Stimulated activated CD8-positive, alpha-beta memory T cell treated with anti-CD3 and anti-CD28 coated beads, Interleukin-4, amount 100 ng/mL, for 4 hours (primary cell): ENCODE measurements at places on chromosomes 3 and 15.

DNA sequence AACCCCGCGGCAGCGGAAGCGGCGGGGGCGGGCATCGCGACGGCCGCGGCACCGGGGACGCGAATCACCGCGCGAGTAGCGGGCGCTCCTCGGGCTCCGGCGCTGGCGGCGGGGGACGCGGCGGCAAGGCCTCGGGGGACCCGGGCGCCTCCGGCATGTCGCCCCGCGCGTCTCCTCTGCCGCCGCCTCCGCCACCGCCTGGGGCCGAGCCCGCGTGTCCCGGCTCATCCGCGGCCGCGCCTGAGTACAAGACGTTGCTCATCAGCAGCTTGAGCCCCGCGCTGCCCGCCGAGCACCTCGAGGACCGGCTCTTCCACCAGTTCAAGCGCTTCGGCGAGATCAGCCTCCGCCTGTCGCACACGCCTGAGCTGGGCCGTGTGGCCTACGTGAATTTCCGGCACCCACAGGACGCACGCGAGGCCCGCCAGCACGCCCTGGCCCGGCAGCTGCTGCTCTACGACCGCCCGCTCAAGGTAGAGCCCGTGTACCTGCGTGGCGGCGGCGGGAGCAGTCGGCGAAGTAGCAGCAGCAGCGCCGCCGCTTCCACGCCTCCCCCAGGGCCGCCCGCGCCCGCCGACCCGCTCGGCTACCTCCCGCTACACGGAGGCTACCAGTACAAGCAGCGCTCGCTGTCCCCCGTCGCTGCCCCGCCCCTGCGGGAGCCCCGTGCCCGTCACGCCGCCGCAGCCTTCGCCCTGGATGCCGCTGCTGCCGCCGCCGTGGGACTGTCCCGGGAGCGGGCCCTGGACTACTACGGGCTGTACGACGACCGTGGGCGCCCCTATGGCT lies 675 bp downstream of the RBM15B start:
- DNase-seq = no peak

GRCh38 chr3:184688251-184688881 lies 23.5 kb downstream of the MAGEF1 start:
- DNase-seq = no peak

GRCh38 chr15:78425643-78426042 lies 12.4 kb upstream of the IREB2 start:
- DNase-seq = no peak

DNA sequence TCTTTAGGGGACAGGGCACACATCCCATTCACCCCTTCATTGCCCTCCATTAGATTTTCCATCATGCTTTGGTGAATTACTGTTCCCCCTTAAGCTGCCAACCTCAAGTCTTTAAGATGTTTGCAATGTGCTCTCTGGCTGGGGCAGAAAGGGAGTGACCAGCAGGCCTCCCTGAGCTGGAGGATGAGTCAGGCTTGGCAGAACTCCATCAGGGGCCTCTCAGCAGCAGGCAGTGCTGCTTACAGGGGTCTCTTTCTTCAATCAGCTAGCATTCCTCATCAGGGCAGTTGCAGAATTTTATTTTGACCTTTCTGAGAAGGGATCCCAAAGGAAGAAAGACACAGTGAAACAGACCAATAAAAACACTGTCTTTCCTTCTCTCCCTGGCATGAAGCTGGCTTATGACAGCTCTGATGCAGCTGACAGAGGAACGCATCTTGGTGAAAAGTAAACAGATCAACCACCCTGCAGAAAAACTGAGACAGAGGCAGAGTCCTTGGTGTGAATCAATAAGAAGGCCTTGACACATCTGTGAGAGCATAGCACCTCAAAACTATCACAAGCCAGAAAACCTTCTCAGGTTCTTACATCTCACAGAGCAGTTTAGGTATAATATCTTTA lies 88.7 kb upstream of the MRPL3 start:
- no peak for DNase-seq

- DNase-seq = no peak
Observed at GRCh38 chr3:180523040-180523439, 78.9 kb upstream of the TTC14 start.

- DNase-seq = no peak
Observed at GRCh38 chr15:83153288-83153687, 45.8 kb downstream of the TM6SF1 start.

DNA sequence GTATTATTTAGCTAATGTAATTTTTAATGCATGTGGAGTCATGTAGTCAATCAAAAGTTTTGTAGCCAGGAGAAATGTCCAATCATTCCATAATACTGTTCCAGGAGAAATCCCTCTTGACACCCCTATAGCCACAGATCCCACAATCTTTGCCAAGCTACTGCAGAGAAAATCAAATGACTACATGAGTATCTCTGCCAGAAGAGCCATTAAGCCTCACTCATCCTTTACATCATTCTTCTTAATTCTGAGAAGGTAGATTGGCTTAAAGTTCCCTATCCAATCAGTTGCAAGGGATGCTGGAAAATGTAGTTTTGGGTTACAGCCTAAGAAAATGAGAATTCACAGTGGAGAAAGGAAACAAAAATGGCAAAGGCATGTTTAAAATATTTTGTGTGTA lies 502.1 kb downstream of the ZBBX start:
- DNase-seq = no peak

DNA sequence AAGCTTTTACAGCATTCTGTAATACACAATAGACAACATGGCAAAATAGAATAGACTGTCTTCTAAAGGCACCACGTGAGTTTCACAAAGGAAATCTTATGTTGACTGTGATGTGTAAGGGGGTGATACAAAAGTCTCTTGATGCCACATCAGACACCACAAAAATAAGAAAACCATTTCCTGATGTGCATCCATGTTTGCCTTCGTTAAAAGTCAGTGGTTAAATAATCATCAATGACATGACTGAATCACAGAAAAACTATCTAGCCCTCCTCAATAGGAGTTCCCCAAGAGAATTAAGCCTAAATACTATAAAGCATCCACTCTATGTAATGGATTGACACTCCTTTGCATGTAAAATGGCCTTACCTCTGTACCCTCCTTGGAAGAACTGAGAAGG lies 198.6 kb upstream of the SLC2A2 start:
- DNase-seq = no peak

DNA sequence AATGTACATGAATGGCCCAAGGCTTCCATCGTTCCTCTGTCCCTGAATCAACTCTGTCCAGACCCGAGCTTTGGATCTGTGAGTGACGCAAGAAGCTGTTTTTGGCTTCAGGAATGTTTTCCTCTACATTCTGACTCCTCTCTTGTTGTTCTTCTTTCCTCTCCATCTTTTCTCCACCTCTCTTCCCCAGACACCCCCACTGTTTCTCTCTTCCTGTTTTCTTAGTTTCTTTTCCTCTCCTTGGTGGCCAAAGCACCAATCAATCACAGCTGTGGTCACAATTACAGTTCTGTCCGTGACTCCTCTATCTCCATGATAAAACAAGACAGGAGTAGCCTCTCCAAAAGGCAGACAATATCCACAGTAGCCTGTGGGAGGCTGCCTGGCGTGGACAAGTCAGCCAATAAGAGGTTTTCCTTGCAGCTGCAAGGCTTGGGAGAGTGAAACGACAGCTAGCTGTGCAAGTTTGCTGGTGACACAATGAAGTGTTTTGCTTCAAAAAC lies 4.9 kb upstream of the TMEM212 start:
- DNase-seq = no peak

GRCh38 chr3:170040418-170040817 lies 2.6 kb downstream of the GPR160 start:
- DNase-seq = no peak

- DNase-seq = no peak
Observed at GRCh38 chr15:82698711-82699345, 10.8 kb downstream of the AP3B2 start.

- DNase-seq = no peak
Observed at GRCh38 chr15:58952751-58953150, 19.3 kb upstream of the SLTM start.

GRCh38 chr3:139561959-139562676 lies 22.6 kb upstream of the RBP1 start:
- no peak for DNase-seq

- DNase-seq = no peak
Observed at GRCh38 chr3:150899141-150899540, 6.1 kb downstream of the MINDY4B start.

DNA sequence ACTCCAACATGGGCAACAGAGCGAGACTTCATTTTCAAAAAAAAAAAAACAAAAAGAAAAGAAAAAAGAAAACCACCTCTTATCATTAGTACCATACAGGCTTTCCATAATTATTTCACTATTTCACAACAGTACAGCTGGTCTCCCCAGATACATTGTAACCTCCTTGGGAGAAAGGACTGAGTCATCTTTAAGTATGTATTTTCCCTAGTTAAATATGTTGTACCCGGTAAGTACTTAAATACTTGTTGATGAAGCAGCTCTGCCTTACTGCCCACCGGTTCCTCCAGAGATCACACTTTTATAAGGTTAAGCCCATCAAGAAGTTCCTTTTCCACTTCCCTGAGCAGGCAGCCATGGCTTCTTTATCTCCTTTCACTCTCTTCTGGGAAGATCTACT lies 789.5 kb upstream of the CFAP20DC start:
- DNase-seq = no peak

DNA sequence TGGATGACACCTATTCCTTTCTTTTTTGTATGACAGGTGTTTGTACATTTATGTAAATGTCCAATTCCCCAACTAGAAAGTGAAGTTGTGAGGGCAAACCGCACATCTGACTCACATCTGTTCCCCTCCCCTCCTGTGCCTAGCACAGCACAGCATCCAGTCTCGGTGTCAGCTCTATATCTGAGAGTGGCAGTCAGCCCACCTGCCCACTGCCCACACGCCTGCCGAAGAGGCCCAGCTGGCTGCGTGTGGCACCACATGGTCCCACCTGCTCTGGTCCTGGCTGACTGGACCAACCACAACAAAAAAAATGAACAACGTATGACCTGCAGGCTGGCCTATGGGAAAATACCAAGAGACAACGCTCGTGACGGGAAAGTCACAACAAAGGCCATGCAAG lies 62.8 kb downstream of the XXYLT1 start:
- no peak for DNase-seq

- no peak for DNase-seq
Observed at GRCh38 chr3:71693641-71694040, 31.6 kb downstream of the EIF4E3 start.

DNA sequence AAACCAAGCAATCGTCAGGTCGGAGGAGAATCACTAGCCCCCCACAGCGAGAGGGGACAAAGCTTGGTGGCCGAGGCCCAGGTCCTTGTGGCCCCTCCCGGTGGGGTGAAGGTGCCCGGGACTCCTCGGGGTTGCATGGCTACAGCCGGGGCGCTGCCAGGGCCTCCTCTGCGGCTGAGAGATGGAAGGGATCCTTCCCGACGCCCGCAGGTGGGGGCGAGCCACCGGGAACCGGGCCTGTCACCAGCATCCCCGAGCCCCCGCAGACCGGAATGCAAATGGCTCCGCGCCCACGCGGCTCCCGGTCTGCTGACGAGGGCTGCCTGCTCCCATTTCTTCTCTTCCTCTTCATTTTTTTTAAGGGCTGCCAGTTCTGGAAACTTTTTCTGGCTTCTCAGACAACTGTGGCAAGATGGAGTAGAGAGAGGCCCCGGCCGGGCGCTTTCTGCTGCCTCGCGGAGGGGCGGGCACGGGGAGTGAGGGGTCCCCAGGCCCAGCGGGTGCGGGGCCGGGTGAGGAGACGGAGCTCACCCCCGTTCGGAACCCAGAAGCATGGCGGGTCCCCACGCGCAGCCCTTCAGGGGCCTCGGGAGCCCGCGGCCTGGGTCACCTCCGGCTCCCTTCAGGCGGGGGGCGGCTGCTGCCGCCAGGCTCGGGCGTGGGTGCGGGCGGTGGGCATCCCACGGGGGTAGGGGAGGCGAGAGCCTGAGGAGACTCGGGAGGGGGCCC lies 27.5 kb downstream of the MELTF start:
- DNase-seq = no peak

DNA sequence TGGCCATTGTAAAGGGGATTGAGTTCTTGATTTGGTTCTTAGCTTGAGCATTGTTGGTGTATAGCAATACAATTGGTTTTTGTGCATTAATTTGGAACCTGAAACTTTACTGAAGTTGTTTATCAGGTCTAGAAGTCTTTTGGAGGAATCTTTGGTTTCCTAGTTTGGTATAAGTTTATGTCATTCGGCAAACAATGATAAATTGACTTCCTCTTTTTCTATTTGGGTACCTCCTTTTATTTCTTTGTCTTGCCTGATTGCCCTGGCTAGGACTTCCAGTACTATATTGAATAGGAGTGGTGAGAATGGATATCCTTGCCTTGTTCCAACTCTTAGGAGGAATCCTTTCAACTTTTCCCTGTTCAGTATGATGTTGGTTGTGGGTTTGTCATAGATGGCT lies 32.1 kb downstream of the SPESP1 start:
- DNase-seq = no peak

- DNase-seq = no peak
Observed at GRCh38 chr3:51394541-51394940, 3.5 kb downstream of the RBM15B start.

DNA sequence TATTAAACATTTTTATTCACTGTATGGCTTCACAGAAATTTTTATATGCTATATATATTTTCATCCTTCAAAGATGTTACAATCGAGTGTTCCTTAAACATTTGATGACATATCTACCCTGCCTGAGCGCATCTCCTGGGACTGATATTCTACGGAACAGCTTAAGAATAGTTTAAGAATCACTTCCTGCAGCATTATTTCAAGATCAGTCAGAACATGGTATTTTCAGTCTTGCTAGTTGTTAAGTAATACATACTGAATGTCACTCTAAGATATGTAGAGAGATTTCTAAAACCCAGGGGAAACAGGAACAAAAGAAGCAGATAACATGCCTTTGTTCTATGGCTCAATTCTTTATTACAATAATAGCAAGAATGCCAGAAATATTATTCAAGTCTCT lies 8.7 kb downstream of the COL8A1 start:
- DNase-seq = no peak

- no peak for DNase-seq
Observed at GRCh38 chr3:29004885-29005599, 275.8 kb upstream of the RBMS3 start.

GRCh38 chr3:135556174-135556573 lies 409.4 kb upstream of the PPP2R3A start:
- DNase-seq = no peak

DNA sequence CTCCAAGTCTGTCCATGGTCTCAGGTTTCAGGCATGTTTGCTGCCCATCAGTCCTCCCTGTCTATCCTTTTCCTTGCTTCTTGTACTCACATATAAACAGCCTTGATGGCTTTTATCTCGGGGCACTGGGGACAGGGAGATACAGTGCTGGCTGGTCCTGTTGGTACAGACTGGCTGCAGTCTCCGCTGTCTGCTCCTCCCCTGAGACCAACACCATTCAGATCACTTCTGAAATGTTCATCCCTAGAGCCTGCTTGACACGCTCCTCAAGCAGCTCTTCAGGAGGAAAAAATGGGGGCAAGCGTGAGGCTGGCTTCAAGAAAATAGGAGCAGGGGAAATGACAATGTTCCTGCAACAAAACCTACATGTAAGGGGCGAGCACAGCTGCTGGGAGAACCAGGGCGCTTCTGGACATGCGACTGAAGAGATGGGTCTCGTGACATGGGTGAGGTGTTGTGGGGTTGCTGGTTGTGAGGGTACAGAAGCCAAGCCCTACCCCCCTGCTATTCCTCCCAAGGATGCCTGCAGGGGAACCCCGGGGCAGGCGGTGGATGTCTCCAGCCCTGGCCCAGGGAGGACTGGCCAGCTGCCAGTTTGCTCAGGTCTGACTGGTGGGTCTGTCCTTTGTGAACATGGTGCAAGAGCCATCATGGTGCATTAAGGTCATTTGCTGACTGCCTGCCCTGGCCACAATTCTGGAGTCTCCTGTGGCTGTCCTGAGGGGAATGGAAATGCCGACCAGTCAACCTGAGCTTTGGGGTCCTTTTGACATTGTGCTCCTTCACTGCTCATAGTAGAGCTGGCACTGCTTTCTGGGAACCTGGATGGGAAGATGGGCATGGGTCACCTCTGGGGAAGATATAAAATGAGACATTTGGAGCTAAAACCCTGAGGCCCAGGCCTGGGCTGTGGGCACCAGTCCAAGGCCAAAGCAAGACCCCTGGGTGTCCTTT lies 40.1 kb downstream of the KY start:
- no peak for DNase-seq
